ENCODE measurements at places on chromosomes 1 and 21.
A peak's percentile ranks its signal among the peaks of the same experiment; 100 is the strongest.

DNA sequence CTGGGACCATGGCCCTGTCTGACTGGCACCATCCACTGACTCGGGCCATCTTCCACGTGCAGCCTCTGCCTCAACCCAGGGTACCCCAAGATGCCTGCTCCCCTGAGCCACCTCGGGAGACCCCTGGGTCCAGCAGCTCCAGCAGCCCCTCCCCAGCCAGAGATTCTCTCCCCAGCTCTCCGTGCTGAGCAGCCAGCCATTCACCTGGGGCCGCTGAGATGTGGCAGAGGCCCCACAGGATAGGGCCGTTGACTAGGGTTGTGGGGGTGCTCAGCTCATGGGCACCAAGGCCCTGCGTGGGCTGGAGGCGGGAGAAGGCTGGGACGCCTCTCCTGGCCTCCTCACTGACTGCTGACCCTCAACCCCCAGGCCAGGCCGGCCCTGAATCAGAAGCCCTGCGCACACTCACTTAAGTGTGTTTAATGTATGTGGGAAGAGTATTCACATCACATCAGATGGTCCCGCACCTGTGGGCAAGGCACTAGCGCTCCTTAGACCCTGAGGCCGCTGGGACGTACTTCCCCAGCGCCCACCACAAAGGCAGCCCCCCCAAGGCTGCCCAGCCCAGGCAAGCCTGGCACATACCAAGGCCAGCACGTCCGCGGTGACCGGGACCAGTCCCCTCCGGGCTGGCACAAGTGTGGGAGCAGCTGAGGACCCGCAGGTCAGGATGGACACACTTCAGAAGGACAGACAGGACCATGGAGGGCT is 27.8 kb downstream of the SLC19A1 start:
- no peak for DNase-seq

DNA sequence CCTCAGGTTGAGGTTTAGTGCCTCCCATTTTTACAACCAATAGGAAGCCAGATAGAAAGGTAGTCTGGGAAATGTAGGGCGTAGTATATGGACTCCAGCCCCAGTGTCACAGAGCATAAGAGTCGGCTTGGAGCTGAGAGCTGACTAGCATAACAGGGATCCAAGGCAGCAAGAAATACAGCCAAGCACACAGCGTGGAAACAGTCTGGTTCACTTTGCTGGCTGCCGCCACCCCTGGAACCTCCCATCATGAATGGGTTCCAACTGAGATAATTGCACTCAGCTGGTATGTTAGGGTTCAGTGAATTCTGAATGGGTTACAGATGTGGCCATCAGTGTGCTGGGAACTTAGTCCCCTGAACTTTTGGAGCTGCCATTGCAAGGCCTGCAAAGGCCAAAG is 76.7 kb upstream of the GPR88 start:
- no peak for DNase-seq

DNA sequence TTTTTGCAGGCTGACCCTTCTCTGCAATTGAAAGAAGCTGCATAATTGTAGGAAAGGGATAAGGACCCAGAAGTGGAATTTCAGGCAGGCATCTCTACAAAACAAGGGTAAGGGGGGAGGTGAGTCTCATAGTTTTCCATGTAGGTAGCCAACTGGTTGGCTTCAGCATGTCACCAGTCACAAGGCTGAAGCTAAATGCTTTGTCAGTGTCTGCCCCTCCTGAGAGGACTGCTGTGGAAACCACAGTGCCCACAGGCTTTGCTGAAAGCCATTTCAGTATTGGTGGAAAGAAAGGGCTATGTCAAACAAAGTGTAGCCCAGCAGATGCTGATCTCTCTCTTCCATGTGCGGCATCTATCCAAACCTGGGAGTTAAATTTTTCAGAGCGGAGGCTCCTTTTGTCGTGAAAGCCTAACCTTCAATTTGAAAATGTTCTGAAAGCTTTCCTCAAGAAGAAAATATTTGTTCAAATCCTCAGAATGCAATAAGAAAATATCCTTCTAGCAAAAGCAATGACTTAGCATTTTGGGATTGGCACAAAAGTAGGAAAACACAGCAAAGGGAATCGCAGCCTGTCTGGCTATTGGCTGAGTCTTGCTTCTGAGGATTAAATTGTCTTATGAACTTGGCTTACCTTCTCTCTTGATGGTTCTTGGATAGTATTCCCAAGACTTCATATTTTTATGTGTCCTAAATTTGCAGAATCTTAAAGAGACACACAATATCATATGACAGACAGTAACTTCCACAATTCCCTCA is 591.7 kb downstream of the PLPP3 start:
- DNase-seq, result no peak

DNA sequence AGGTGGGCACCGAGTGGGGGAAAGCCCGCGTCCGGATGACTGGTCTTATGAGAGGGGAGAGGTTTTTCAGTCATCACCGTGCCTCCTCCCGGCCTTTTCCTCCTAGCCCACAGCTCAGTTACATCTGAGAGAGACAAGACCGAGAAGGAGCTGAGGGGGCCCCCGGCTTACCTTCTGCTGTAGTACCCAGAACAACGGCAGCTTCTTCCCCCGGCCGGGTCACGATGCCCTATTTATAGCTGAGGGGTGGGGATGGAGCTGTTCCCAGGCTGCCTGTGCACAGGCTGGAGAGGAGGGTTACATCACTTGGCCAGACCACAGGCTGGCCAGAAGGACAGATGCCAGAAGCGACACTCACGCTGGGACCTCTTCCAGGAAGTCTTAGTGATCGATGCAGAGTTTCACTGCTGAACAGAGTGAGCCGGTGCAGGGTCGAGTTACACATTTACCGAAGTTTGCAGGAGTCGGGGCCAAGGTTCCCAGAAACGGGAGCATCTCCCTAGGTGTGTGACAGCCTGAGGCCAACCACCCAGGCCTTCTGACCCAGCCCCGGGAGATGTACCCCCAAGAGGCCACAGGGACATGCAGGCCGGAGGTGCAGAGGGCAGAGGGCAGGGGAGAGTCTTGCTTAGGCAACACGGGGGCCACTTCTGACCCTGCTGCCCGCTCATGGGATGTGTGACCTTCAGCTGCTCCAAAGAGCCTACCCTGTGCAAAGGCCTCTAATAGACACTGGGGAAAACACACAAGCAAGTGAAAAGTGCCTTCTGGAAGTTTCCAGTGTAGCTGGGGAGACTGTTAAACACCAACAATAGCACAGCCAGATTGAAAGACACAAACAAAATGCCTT is at the start of gene AGT:
TSS of gene AGT (minus strand) at position 208 of the 850 bp plus-strand sequence. CDS start 3,299 bp downstream, outside the sequence.
- DNase-seq, result no peak

GRCh38 chr1:200895801-200896530 is 1.3 kb downstream of the INAVA start:
- no peak for DNase-seq

DNA sequence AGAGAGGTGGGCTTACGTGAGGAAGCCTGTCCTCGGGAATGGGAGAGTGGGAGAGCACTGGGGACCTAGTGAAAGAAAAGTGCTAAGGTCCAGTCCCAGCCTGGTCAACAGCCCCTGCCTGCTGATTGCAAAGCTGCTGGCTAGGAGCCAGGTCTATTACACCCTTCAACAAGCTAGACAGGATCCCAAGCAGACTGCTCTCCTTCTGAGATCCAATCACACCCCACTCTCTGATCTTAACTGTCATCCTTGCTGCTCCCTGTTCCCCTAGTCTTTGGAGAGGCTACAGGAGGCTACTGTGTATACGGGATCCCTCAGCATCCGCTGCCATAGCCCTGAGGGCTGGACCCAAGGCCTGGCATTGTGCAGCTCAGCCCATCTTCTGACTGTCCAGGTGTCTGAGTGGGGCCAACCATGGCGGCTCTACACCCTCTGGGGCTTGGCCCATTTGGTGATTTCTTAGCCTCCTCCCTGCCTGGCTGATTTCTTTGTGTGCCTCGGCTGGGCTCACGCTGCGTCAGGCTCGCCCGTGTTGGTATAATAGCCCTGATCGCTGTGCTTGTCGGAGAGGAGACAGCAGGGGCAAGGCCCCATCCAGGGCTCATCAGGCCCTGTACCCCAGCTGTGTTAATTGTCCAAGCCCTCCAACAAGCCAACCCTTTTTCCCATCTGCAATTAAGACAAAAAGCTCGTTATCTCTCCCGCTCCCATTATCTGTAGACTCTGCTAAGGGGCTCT is 43.9 kb downstream of the NAV1 start:
- no peak for DNase-seq

GRCh38 chr1:227369102-227369760 is 50.9 kb upstream of the CDC42BPA start:
- DNase-seq, result no peak

GRCh38 chr1:160615660-160616059 is 31.2 kb downstream of the SLAMF1 start:
- DNase-seq, result no peak

DNA sequence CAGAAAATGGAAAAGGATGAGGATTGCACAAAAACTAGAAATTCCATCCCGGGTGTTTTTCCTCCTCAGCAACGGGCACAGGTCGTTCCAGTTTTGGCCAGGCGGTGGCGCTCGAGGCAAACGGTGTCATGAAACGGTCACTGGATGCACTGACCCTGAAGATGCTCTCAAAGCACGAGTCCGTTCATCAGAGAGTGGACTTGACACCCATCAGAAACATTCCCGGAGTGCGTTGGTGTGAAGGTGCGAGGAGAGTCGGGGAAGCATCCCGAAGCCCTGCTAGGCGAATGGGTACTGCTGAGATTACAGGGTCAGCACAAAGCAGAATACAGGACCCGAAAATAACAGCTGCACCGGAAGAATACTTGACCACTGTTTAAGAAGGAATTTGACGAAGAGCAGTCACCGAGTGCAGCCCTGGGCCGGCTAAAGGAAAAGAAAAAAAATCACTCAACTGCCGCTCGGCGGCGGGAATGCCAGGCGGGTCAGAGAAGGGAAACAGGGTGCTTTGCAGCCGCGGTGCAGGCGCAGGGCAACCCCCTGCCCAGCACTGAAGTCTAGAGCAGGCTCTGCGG is 71.7 kb upstream of the ETS2 start:
- peak; percentile 38 for DNase-seq

DNA sequence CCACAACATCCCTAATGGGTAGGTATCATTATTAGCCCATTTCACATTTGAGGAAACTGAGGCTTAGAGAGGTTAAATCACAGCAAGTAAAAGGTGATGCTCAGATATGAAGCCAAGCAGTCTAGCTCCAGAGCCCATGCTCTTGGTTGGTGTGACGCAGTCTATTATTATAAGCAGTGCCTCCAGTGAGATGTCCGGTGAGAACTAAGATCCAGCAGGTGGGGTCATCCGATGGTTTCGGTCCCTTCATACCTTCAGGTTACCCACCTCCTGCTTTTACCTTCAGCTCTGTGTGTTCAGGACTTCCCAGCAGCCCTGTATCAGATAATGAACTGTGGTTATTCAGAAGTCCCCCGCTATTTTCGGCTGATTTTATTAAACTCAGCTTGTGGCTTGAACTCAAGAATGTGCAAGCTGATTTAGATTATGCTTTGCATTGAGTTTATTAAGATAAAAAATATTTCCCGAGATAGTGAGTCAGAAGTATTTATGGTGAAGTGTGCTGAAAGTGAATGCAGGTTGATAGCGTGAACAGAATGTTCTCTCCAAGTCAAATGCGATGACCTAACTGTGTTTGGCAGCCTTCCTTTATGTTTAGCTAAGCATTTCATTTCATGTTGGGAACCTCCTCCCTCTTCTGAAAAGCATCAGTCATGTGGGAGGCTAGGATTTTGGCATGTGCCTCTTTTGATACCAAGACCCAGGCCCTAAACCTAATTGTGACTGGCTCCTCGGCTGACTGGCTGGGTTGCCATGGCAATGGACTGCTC is 160.9 kb upstream of the UBE2U start:
- no peak for DNase-seq

GRCh38 chr21:44533891-44534627 is 5.9 kb downstream of the KRTAP10-1 start:
- no peak for DNase-seq

DNA sequence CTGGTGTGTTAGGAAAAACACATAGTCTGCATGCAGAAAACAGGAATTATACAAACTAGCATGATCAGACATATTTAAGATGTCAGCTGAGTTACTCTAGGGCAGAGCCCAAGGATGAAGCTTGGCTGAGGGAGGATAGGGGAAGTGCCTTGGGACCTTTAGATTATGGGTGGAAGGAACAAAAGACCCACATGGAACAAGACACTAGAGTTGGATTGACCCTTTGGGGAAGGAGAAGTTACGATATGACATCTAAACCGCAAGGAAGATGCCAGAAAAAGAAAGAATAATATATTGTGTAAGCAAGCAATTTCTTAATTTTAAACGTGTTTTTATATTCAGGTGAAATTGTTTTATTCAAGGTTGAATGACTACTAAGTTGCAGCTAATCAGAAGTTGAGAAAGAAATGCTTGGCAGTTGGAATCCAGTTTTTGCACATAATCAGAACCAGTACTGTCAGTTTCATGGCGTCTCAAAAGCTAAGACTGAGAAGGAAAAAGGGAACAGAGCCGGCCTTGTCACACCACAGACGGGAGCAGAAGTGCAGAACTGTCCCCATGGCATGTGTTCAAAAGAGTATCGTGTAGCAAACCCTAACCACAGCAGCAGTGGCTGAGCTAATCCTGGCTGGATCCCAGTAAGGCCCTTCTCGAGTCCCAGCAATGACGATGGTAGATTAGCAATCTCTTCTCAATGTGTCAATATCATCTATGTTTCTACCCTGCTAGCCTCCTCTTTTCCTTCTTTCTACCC is 31.2 kb upstream of the IFNAR2 start:
- no peak for DNase-seq

DNA sequence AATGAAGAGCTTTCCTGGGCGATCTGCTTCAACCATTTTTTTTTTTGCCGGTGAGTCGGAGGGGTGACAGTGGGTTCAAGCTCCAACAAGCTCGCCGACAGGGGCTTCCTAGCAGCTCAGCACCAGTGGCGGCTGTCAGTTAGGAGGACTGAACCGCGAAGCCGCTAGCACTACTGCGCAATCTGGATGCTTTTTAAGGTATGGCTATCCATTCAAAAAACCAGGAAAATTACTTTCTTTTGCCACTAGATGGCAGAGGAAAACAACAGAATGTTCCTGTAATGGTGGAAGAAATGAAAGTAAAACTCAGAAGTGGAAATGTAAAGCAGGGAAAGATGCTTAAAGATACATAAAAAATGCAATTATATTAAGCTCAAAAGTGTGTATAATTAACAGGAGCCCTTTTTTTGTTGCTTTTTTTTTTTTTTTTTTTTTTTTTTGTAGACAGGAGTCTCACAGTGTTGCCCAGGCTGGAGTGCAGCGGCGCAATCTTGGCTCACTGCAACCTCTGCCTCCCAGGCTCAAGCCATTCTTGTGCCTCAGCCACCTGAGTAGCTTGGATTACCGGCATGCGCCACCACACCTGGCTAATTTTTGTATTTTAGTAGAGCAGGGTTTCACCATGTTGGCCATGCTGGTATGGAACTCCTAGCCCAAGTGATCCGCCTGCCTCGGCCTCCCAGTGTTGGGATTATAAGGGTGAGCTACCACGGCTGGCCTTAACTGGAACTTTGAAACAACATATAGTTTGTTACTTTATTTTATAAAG is 8.5 kb downstream of the KYAT3 start:
- DNase-seq, result no peak
